ENCODE measurements at places on chromosomes 2 and 18.

DNA sequence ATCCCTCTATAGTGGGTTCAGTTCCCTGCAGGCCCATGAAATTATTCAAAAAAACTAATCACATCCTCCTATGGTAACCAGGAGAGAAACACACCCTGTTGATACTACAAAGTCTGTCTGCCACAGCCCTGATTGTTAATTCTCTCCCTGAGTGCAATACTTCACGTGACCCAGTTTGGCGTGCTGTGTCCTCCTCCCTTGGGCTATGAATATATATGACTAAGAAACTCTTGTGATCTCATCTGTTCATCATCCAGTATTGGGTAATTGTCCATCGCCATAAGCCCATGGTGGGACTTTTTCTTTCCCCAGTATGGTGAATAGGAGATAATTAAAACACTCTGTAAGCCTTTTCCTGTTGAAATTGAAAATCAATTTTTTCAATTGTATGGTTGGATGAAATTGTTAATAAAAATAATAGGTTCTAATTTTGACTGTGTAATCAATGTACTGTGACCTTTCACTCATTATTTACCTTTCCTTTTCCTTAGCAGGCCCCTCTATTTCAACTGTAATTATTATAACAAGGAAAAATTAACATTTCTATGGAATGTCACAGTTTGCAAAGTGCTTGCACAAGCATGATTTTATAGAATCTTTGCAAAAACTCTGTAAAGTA lies 1822.6 kb downstream of the SUCLG1 start:
- DNase-seq: peak; percentile 1

DNA sequence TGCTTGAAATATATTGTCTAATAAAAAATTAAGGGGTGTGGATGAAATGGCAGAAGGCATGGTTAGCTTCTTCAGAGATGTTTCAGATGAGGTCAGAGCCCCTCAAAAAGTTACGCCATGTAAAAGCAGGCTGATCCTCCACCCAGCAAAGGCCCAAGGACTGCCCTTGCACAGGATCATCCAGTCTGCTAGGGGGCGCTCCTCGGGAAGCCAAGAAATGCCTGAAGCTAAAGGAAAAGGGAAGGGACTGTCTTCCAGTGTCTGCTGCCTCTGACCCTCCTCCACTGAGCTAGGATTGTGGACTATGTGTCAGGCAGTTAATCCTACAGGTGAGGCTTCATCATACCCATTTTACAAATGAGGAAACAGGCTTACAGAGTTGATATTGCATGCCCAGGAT lies 33.8 kb upstream of the TEX51 start:
- DNase-seq: no peak

DNA sequence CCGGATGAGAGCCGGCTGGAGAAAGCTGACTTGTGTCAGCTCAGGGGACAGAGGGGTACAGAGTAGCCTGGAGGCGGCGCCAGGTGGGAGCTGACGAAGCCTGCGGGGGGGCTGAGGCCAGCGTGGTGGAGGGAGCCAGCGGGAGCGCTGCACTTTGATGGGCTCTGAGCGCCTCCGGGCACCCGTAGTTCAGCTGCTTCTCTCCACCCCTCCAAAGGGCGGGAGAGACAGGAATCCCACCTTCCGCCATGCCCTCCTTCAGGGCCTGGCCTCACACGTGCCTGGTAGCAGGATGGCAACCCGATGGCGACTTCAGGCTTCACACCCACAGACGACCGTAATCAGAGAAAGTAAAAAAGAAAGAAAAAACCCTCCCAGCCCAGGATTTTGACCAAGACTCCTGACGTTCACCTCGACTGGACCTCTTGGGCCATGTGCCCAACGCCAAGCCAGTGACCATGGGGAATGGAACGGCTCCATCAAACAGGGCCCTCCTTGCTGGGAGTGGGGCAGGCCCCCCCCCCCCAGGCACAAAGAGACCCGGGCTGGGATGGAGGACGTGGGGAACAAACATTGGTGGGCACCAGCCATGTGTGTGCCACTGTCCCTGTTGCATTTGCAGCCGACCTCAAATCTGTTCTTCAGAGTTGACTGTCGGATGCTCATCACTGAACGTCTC lies 60.7 kb upstream of the ASAP2 start:
- no peak for DNase-seq

GRCh38 chr2:127324635-127325034 lies 30.7 kb upstream of the ERCC3 start:
- DNase-seq: peak; percentile 48

DNA sequence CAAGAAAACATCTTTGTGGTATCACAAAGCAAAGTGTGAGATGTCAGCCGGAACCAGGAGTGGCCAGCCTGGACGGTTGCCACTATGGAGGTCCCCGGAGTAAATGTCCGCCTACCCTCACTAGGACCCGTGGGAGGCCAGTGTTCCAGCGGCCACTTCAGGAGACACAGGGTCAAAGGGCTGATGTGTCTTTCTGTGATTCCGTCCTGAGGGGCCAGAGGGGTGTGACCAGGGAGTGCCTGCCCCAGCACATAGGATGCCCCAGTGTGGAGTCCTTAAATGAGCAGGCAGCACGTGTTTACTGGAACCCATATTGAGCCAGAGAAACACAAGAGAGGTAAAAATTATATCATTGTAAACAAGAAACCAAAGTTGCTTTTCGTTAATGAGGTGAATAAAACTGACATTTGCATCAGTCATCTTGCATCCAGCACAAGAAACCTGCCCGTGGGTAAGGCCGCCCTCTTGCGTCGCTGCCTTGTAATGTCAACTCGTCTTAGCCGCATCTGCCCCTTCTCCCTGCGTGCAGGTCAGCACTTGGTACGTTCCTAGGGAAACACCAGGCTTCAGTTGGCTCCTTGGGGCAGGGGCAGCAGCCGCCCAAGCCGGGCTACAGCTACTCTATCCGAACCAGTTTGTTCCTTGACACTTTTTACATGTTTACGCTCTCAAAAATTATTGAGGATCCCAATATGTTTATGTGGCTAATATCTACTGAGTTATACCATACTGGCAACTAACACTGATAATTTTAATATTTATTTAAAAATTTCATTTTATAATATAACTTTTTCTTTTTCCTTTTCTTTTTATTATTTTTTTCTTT lies 46.7 kb upstream of the LAPTM4A start:
- peak; percentile 89 for DNase-seq

GRCh38 chr2:15223887-15224286 lies 337.2 kb downstream of the NBAS start:
- peak; percentile 86 for DNase-seq

- no peak for DNase-seq
These were observed 180.3 kb downstream of the KCNE4 start for GRCh38 chr2:223232285-223232684.

DNA sequence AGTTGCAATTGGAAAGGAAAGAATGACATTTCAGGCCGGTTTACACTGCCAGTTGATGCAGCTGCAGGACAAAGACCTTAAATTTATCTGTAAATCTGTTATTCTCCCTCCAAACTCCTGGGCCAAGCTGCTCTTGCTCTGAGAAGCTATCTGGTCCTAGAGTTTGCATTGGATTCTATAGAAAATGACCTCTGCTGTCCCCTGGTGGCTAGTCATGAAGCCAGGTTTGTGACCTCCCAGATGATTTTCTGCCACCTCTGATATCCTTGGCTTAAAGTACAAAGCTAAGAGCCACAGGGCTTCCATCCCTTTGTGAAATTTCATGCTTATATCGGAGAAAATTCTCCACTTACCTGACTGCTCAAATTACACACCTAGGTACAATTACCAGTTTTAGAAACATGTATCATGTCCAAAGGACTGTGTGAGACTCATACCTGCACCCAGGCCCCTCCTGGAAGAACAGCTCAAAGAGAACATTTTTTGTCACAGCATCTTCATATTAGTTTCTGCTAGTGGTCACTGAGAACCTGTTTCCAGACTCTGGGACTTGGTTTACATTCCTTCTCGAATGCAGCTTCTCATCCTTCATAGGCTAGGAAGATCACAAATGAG lies 28.9 kb upstream of the IER3IP1 start:
- DNase-seq: peak; percentile 51

- DNase-seq: no peak
These were observed 216.9 kb downstream of the MYO3B start for GRCh38 chr2:170394641-170395387.

GRCh38 chr18:62601871-62602270 lies 79.0 kb downstream of the ZCCHC2 start:
- DNase-seq: no peak

- no peak for DNase-seq
These were observed 125.7 kb upstream of the LMAN1 start for GRCh38 chr18:59484561-59485328.

DNA sequence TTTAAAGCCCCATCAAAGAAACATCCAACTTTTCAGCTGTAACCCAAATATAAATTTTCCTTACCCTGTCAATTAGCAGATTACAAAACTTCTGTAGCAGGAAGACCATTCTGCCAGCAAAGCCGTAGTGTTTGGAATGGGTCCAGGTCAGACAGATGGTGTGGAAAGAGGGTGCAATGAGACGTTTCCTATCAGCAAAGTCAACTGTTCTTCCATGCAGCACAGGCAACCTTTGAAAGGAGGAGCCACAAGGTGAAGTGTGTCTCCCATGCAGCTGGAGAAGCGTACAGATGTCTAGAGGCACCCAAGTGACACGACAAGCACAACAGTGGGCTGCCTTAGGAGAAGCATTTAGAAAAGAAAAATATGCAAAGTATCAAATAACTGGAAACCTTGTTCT lies 83.7 kb downstream of the SP3 start:
- peak; percentile 35 for DNase-seq

DNA sequence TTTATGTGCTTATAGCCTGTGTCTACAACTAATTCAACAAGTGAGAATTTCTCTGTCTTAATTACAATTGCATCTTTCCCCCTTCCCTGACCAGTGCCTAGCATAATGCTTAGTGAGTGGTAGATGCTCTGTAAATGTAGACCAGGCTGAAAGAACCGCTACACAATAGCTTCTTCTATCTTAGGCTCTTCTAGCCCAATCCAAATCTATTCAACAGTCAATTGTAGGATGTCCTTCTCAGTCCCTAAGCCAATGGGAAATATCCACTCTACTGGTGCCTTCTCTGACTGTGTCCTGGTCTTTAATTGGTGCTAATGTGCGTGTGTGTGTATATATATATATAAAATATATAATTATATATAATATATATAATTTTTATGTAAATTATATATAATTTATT lies 34.1 kb upstream of the GCC2 start:
- DNase-seq: no peak

GRCh38 chr2:121071034-121071504 lies 213.9 kb downstream of the TFCP2L1 start:
- peak; percentile 45 for DNase-seq

DNA sequence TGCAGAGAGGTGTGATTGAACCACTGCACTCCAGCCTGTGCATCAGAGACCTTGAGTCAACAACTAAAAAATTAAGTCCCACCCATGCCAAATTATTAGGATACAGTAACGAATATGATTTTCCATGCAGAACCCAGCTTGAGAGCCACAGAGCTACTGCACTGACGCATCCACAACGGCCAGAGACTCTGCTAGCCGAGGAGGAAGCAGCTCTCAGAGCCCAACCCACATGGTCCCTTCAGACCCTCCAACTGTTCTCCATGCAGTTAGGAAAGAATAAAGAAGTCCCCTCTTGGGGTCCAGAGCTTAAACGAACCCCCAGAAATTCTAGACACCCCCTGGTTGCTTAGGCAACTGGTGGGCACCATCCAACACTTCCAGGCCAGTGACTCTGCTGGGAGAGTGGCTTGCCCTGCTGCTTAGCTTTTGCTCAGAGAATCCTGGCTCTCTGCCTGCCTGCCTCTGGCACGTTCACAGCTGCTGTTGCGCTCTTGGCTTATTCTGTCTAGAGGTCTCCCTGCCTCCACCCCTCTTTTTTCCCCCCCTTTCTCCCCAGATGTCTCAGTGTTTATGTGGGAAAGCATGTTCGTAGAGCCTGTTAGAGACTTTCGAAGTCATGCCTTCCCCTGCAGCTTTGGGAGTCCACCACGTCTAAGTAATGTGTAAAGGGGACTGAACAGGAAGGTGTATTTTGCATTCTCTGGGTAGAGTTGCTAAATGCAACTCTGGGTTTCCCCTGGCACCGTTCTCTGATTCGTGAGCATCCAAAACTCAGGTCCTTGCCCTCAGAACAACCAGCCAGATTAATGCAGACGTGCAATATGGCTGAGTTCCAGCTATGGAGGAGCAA lies 26.0 kb upstream of the SP3 start:
- peak; percentile 42 for DNase-seq

DNA sequence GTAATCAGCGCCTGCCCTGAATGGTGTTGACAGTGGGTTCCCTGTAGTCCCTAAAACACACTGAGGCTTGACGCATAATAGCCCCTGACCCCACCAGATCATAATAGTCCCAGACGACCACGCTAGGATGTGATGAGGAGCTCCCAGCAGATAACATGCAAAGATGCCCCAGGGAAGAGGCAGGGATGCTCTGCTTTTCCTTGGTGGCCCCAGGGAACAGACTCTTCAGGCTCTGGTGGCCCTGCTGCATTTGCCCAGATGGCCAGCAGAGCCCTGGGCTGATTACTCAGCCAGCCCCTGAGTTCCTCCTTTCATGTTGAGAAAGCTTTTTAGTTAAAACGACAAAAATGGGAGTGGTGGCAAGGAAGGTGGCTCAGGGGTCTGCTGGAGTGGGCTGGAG lies 5.9 kb upstream of the NCKAP5 start:
- no peak for DNase-seq

DNA sequence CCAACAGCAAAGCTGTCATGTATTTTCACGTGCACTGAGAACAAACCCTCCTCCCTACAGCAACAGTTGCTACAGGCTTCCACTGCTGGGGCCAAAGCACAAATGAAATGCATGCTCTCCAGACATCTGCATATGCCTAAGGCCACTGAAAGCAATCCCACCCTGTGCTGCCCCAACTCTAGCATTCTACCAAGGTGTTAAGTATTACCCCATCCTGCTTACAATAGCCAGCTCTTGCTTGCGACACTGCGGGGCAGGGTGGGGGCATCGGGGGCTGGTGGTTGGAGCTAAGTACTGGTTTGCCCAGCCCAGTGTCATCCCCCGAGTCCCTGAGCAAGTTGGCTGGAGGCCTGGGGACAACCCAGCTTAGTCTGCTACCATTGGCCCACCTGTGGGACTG lies 742.5 kb downstream of the TDRD15 start:
- DNase-seq: no peak

GRCh38 chr2:56754627-56755026 lies 570.8 kb downstream of the CCDC85A start:
- no peak for DNase-seq

DNA sequence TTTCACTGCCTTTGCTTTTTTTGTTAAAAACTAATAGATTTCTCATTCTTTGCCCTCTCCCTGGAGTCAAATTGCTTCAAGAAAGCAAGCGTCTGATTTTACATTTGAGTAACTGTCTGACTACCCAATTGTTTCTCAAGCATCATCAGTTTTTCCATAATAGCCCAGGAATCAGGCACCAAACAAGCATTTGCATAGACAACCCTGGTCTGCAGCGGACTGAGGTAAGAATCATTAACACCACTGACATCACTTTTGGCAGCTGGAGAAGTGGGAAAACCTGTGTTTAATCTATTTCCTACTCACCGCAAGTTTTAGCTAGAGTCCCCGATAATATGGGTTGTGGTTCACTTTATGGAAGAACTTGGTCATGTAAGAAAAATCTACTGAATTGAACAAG lies 55.7 kb downstream of the IRS1 start:
- peak; percentile 75 for DNase-seq

- no peak for DNase-seq
These were observed 59.9 kb downstream of the ZRANB3 start for GRCh38 chr2:135471106-135471505.
